ENCODE measurements at places on chromosomes 4 and X.

- DNase-seq: no peak
Observed at GRCh38 chr4:87270144-87270543, 49.7 kb upstream of the KLHL8 start.

- DNase-seq: no peak
Observed at GRCh38 chrX:14028473-14028872, 1.2 kb downstream of the GEMIN8 start.

GRCh38 chr4:48968814-48969213 lies 17.3 kb upstream of the CWH43 start:
- DNase-seq: no peak

GRCh38 chr4:76670631-76671030 lies 227.3 kb downstream of the SOWAHB start:
- DNase-seq: no peak

DNA sequence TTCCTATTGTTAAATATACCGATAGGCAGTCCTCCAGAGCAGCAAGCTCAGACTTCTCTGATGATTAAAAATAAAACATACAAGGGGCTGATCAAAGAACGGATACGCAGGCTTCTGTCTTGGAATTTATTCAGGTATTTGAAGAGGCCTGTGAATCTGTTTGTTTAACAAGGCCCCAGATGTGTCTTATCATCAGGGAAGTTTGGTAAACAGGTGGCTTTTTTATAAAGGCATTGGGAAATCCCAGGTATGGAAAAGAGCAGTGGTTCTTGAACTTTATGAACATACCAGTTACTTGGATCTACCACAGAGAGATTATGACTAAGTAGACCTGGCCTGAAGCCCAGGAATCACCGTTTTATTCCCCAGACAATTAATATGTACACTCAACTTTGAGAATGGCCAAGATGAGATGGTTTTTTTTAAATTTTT lies 47.9 kb downstream of the SOWAHB start:
- DNase-seq: no peak

DNA sequence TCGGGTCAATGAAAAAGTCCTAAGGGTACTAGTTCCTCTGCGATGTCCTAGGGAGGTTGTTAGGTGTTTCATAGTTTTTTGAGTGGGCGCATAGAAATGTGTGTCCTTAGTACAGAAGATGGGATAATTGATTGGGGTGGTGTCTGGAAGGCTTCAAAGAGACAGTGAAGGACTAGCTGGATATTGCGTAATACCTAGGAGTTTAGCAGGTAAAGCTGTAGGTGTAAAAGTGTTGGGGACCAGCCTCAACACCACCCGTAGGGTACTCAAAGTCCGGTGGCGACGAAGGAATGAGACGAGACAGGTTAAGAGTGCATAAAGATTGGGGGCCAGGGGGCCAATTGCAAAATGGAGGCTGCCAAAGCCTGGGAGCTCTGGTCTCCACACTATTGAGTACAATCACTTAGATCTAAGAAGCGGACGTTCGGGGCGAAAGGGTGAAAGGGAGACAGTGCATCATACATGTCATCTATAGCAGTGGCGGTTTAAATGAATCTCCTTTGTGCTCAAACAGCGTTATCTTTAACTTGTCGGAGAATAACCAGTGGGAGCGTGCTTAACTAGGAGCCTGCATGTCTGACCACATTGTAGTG lies 1.0 kb downstream of the TRMT44 start:
- DNase-seq: no peak

- DNase-seq: no peak
Observed at GRCh38 chr4:93764639-93765246, 63.8 kb upstream of the ATOH1 start.

- no peak for DNase-seq
Observed at GRCh38 chrX:97867266-97867665, 983.6 kb downstream of the RPA4 start.

- no peak for DNase-seq
Observed at GRCh38 chr4:170336238-170336775, 246.6 kb upstream of the AADAT start.

DNA sequence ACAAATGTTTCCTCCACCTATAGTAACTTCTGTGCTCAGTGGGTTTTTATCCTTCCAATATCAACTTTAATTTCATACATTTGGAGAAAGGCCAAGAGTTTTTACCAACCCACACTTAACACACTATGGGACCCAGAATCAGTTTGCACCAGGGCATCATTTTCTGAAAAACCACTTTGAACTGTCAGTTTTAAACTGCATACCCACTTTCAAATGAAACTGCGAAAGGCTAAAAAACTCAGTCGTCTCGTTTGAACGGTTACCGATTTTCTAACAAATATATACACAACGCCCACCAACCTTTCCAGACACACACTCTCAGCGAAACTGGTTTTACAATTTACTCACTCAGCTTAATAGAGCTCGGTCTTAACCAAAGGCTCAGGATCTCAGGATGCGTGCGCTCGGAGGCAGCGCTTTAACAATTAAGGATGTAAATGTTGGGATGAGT lies 376 bp downstream of the ABCG2 start:
- no peak for DNase-seq

DNA sequence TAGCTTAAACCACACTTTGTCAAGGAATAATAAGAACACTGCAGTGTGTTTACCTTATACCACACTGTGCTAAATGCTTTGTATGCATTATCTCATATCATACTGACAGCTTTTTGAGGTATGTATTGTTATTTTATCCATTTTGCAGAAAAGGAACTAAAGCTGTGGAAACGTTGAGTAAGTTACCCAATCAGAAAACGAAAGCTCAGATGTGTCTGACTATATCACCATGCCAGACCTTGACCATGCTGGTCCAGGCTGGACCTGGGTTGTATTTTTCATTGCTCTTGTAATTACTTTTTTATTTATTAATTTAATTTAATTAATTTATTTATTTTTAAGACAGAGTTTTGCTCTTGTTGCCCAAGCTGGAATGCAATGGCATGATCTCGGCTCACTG lies 2.1 kb downstream of the HSD17B11 start:
- DNase-seq: no peak

GRCh38 chr4:110795971-110796370 lies 173.1 kb upstream of the PITX2 start:
- no peak for DNase-seq

DNA sequence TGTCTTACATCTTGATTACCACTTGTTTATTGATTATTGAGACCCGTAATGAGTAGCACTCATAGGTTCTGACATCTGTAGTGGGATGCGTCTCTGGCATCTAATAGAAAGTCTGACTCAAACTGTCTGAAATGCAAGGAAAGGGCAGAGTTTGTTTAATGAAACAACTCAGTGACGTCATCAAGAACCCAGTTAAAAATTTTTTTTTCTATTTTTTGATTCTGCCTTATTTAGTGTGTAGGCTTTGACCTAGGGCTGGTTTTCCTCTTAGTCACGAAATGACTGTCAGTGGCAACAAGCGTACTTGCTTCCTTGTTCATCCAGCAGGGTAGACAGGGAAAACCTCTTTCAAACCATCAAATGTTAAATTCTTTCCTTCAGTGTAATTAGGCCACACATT lies 3.1 kb upstream of the CDKL5 start:
- no peak for DNase-seq

- no peak for DNase-seq
Observed at GRCh38 chrX:41482154-41482850, 35.2 kb downstream of the NYX start.

DNA sequence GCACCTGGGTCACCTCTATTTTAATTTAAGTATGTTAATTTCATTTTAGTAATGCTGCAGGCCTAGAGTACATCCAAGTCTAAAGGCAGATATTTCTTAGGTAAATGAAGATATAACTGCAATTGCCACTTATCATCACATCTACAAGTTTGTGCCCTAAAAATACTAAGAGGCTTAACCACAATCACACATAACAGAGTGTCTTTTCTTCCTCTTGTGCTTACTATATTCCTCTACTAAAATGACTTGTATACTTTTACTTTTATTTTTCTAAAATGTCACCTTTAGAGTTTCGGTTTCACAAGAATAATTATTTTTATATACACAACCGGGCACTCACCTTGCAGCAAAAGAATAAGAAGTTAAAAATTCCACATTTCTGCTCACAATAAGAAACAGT lies 77.9 kb downstream of the EFHC2 start:
- no peak for DNase-seq

GRCh38 chr4:84482564-84483563 lies 16.2 kb downstream of the NKX6-1 start:
- no peak for DNase-seq

DNA sequence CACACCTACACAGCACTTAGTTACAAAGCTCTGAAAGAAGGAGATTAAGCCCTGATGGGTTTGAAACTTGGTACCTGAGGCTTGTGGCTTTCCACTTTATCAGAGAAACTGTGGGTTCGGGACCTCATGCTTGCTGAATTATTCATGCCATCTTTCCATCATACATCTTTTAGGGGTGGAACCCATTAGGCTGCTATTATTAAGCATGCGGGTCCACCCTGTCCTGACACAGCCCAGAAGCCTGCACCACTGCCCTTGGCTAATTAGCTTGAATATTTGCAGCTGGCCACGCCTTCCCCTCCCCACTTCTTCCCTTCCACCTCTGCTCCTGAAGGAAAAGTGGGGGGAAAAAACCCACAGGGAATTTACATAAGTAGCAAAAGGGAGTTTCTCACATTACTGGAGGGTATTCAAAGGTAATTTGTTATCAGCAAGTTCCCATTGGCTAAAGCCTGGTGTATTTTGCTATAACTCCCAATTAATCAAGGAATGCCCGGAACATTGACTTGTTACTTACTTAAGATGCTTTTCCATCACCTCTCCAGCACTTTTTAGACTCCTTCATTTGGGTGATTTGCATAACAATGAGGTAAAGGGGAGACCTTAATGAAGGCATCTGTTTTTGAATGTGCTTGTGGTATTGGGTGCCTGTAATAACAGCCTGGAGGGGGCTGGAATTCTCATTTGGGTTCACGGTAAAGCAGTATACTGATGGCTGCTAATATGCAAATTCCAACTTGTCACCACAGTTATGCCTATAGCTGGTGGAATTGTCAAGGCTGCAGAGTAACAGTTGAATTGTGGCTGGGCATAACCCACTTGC lies 231.7 kb upstream of the GATB start:
- DNase-seq: no peak

DNA sequence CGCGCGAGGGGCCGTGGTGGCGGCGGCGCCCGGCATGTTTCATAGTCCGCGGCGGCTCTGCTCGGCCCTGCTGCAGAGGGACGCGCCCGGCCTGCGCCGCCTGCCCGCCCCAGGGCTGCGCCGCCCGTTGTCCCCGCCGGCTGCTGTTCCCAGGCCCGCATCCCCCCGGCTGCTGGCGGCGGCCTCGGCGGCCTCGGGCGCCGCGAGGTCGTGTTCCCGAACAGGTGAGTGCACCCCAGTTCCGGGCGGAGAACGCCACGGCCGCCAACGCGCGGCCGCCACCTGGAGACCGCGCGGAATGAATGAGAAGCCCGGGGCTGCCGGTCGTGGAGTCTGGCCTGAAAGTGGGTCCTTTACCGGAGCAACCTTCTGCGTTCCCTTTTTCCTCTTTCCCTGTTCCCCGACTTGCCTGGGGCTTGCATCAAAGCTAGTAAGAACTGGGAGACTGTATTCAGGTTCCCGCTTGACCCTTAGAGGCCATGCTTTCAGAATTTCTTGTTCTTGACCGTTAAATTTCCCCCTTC lies 429 bp downstream of the NOCT start:
- DNase-seq: no peak

- no peak for DNase-seq
Observed at GRCh38 chr4:6424425-6424824, 48.0 kb downstream of the PPP2R2C start.

- DNase-seq: no peak
Observed at GRCh38 chr4:48331577-48332330, 9.6 kb upstream of the SLAIN2 start.

DNA sequence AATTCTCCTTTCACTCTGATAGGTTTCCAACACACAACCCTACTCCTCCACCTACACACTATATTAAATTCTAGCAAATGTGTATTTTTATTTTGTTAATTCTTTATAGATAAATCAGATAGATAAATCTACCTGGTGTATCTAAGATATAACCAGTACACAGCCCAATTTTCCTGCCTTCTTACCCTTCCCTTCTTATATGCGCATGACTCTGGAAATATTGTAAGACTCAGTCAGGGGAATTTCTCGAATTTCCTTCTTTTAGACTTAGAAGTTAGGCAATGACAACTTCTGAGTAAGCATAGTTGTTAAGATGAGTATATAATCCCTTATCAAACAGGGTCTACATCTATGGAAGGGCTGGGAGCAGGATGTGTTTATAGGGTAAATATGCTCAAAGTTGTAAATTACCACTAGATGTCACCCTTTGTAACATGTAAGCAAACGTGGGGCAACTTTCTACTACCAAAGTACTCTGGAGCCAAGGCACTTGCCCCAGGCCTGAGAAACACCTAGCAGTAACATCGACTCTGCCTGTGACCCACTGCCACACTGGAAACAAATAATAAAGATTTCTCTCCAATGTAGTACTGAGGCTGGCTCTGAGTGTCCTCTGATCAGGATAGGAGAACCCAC lies 444.7 kb downstream of the IQCM start:
- DNase-seq: no peak

- DNase-seq: no peak
Observed at GRCh38 chr4:145503486-145504072, 21.9 kb downstream of the SMAD1 start.

DNA sequence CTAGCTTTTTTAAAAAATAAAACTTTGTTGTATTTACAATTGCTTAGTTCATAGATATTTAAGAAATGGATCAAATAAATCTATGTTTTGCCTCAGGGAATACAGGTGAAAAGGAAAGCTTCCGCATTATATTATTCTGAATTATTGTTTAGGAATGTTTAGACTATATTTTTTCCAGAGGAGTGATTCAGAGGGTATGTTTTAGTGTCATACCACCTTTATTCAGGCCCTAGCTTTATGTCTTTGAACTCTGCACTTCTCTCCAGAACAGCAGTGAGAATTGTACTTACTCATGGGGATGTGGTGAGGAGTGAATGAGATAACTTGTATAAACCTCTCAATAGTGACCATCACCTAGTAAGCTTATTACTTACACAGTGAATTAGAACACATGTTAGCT lies 14.0 kb downstream of the SLIT2 start:
- no peak for DNase-seq

GRCh38 chr4:92658318-92658717 lies 354.6 kb downstream of the GRID2 start:
- DNase-seq: no peak

GRCh38 chr4:150130933-150131332 lies 52.7 kb downstream of the DCLK2 start:
- no peak for DNase-seq

GRCh38 chrX:9440116-9440844 lies 24.6 kb upstream of the TBL1X start:
- no peak for DNase-seq

GRCh38 chr4:42306221-42307109 lies 90.8 kb upstream of the SHISA3 start:
- no peak for DNase-seq

- no peak for DNase-seq
Observed at GRCh38 chr4:5930456-5930855, 37.6 kb upstream of the CRMP1 start.

- no peak for DNase-seq
Observed at GRCh38 chrX:20971250-20971649, 403.0 kb upstream of the CNKSR2 start.

DNA sequence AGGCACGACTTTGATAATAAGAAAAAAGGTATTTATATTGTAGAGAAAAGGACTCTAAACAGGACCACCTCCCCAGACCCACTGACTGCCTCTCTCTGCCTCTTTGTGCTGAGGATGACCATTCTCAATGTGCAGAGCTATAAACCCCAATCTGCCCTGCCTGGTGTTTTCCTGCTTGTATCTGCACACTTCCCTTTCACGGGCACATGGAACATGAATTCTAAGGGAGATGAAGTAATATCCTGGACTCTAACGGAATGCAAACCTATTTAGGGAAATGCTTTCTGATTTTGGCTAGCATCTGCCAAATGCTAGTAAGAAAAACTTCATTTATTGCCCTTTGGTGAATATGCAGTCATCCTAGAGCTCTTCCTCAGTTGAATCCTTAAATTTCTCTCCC lies 2.4 kb downstream of the DIPK2B start:
- DNase-seq: no peak
